ENCODE measurements at places on chromosomes 7 and 10.

DNA sequence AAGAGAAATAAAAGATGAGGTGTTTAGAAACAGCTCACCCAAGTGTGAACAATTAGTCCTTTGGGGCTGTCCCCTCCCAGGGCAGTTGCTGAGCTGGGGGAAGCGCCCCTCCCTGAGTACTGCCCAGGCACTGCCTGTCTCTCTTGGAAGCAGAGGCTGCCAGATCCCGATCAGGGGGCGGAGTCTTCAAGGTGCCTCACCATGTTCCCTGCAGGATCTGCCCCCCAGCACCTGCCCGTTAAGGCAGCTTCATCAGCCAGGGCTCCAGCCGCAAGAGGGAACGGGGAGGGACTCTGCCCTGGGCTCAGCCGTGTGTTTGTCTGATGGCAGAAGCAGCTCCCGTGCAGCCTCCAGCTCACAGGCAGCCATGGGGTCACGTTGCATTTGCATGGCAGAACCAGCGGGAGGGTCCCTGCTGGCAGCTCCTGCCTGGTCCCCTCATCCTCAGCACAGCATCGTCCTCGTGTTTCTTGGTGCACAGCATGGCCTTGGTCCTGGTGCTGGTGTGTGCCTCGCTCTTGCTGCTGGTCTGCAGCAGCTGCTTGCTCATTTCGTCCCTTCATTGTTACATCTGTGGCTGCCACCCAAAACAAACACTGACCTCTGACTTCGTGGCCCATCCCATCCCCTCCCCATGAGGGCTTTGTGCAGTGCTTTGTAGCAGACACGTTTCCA, 10.7 kb upstream of the DPYSL4 start:
- DNase-seq, result no peak

GRCh38 chr10:131433568-131433967, 122.0 kb upstream of the TCERG1L start:
- no peak for DNase-seq

DNA sequence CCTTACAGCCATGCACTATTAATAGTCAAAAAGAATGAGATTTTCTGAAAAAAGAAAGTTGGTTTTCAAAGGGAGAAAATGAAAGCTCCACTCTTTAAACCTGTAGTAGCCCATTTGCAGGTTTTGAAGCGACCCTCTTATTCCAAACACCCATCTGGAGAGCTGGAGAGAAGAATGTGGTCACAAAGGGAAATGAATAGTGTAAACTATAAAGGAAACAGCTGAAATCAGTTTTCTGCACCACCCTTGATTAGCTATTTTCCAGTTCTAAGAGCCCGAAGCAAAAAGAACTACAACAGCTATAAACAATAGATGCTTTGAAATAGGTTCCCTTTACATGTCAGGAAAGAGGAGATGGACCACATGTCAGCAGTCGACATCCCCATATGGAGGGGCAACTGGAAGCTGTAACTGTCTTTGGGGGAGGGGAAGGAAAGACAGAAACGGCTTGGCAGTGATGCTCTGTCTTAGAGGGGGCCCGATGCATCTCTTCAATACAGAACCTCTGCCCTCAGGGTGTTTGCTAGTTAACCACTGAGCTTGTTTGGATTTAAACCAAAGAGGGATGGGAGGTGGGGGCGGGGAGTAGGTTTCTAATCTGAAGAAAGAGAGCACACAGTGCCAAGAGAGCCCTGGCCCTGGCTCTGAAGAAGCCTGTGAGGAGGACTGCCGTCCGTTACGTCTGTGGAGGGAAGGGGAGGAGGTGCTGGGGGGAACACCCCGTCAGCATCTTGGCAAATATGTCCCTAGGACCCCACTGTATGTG, 55.3 kb downstream of the CPVL start:
- DNase-seq, result no peak

GRCh38 chr7:44323381-44324203, 1.8 kb downstream of the CAMK2B start:
- DNase-seq, result no peak

- no peak for DNase-seq
Observed at GRCh38 chr7:52917982-52918578, 117.4 kb upstream of the POM121L12 start.

DNA sequence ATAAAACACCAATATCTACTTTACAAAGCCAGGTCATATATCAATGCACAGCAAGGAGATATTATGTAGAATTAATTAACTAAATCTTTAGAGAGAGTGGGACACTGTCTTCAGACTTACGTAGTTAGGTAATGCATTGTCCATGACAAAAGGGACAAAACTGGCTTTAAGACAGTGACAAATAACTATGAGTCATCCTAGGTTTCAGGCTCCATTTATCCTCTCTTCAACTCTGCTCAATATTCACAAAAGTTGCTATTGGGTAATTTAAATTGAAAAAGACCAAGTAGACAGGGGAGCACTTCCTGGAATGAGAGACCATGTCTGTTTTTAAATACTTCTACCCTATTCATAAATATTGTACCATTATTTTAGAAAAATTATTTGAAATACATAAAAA, 464.5 kb downstream of the ARL4A start:
- DNase-seq, result no peak

DNA sequence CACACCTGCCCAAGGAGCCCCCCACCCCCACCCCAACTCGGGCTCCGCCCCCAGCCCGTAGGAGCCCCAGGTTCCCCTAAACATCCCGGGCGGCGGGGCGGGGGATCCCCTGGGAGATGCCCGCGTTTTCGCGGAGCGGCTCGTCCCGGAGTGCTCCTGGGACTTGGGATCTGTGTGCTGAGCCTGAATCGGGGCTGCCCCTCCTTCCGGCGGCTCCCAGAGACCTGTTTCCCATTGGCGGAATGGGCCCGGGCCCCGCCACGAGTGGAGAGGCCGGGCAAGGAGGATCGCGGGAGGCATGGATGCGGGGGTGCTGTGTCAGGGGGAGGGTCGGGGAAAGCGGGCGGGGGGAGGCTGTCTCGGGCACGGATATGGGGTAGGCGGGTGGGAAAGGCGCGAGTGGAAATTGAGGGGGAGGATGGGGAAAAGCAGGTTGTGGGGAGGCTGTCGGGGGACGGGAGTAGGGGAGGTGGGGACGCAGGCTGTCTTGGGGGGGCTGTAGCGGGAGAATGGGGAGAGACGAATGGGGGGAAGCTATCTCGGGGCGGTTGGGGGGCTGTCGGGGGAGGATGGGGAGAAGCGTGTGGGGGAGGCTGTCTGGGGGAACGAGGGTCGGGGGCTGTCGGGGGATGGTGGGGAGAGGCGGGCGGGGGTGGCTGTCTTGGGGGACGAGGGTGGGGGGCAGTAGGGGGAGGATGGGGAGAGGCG, 572 bp upstream of the BHLHA15 start:
- DNase-seq, result no peak

DNA sequence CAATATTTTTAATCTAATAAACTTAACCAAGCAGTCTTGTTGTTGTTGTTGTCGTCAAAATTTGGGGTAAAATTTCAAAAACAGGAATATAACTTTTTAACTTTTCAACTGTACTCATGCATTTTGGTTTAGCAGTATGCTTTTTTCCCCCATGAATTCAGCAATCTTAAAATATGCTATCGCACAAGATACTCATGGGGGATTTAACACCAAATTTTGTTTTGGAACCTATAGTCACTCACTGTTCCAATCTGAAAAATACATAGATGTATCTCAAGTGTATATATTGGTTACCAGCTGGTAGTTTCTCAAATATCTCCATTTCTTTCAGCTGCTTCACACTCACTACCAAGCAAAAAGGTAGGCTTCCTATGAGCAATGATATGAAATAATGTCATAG, 91.4 kb upstream of the PIK3CG start:
- no peak for DNase-seq
